CD8-positive, alpha-beta T cell (primary cell): ENCODE measurements at places on chromosomes 6 and 20.

DNA sequence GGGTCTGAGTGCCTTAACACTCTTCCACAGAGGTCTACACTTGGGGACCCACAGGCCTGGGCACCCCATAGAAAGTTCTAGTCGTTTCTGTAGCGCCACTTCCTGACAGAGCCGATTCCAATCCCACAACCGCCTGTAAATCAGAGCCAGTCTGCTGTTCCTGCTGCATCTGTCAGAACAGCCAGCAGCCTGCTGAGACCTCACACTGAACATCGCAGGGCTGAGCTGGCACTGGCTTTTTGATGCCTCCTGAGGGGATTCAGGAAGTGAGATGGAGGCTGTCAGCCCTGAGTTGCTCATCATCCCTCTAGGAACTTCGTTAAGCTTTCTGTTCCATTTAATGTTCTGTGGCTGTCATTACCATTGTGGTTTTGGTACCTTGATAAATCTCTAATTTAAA, 48.9 kb downstream of the DCBLD1 start:
- no peak for DNase-seq

- DNase-seq = peak; percentile 63
Measured at GRCh38 chr20:44736170-44737021, 9.3 kb upstream of the KCNK15 start.

- peak; percentile 37 for DNase-seq
Measured at GRCh38 chr20:30168025-30168799, 1089.3 kb upstream of the DEFB115 start.

- no peak for DNase-seq
Measured at GRCh38 chr20:22052025-22052650, 346.7 kb downstream of the PAX1 start.

DNA sequence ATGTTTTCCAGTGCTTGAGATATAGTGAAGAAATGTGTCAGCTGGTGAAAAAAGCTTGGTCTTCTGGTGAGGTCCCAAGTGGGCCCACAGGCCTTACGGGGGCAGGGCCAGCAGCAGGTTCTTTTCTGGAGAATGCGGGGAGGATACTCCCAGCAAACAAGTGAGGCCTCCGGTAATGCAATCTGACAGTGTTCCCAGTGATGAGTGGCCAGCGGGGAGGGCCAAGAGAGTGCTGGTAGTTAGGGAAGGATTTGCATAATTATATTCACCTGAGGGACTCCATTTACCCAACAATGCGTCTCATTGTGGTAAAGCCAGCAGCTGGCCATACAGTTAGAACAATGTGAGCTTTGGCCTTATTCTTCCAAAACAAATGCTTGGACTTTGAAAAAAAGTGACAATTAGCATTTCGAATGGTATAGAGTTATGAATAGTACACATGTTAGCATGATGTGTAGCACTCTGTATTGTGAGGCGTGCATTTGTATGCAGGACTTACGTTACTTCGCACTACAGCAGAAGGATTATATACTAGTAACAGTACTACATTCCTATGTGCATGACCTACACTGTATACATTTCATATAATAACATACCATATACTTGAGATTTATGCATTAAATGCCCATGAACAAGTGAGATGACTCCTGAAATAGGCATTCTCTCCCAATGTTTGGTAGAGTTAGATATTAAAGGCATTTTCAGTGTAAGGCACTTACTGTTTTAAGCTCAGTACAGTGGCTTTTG, 69.8 kb downstream of the MYB start:
- no peak for DNase-seq

DNA sequence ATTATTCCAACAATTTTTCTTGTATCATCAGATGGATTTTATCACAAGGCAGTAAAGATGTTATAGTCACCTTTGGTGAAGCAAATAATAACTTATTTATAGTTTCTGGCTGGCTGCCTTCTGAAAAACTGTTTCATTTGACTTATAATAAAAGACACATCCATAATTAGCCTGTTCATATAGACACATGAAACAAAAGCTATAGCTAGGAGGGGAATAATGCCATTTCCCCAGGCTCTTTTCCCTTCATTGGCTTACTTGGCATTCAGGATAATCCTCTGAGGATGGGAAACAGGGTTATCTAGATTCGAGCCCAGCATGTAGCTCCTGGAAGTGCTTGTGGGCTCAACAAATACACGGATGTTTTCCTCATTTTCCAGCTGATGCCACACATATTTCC, 17.5 kb downstream of the MMP24 start:
- no peak for DNase-seq

DNA sequence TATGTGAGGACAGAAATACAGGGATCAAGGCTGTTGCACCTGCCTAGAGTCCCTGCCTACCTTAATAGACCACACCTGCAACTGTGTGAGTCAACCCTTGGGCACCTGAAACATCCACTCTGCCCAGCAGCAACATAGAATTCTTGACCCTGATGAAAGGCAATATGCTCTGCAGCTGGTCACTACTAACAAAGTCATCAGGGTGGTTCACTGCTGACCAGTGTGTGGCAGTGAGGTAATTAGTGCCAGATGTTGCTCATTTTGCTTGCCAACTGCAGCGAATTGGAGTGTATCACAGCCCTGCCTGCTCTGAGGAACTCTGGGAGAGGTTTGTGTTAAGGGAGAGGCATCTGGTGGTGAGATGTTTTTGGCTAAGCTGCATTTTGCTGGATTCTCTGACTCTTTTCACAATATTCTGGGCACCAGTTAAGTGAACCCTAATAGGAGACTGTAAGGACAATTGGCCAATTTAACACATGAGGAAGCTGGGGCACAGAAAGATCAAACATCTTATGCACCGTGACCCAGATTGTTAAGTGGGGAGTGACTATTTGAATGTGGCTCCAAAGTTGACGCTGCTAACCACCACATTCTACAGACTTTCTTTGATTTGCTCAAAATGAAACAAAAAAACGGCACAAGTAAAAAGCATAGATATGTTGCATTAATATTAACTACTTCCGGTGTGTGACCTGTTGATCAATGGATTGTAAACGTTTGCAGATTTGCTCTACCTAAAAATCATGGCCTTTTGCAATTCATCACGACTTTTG, 61.9 kb upstream of the OPRM1 start:
- DNase-seq = no peak

- no peak for DNase-seq
Measured at GRCh38 chr6:107330168-107330567, 129.2 kb downstream of the PDSS2 start.

DNA sequence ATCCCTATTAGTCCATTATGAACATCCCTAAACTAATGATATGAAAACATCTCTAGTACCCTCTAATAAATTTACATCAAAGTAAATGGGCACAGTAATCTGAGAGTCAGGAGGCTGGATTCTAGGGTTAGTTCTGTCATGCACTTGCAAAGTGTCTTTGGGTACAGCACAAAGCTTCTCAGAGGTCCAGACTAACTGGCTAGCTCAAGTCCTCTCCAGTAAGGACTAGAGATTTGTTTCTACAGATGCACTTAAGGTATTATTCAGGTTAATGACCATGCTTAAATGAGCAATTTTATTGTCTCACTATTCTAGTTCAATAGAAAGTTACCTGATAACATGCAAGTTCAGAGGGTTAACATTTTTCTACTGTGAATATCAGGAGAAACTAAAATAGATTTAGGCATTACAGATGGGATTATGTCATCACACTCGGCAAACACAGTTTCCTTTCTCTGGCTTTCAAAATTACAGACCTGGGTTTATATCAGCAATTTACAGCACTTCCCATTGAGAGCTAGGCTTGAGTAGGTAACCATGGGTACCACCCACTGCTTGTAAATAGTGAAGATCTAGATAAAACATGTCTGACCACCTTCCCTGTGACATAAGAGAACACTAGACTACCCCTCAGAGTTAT, 402.9 kb upstream of the RUNX2 start:
- DNase-seq = no peak

- no peak for DNase-seq
Measured at GRCh38 chr6:26129656-26130055, 42.4 kb downstream of the HFE start.

DNA sequence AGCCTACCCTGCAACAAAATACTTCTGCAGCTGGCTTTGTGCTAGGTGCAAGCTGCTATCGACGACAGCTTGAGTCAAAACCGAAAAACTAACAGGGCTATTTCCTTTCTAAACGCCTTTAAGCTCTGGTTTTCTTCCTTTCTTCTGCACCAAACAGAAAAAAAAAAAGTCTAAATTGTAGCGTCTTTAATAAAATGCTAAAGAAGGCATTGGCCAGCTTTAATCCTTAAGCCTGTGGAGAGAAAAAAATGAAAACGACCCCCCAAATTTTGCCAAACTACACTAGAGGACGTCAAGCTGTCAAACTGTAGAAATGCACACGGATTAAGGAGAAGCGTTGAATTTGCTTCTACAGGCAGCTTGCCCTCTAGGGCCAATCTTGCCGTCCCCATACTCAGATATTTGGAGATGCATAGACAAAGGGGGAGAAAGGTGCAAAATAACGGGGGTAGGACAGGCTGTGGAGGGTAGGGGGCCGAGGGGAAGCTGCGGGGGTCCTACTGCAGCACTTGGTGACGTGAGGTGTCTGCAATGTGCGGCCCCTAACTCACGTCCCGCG, 1.4 kb upstream of the NRN1 start:
- DNase-seq = no peak

GRCh38 chr6:111631018-111631417, 25.3 kb upstream of the TRAF3IP2 start:
- no peak for DNase-seq

- no peak for DNase-seq
Measured at GRCh38 chr20:50445354-50446151, 64.6 kb upstream of the PTPN1 start.

DNA sequence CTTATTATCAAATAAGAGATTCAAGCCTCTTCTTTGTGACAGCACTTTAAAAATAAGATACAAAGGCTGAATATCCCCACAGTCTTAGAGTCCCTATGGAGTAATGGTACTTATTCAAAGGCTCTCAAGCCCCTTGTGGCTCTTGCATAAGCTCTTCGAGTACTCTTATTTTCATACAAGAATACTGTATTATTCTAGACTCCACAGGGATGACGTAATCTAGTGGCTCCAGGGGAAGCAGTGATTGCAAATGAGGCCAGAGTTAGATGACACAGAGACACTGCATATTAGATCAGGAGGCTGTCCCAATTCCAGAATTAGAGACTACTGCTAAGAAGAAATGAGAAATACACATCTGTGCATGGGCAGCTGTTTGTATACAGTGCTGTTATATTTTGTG, 1195.9 kb upstream of the MAP3K7 start:
- DNase-seq = no peak

GRCh38 chr6:75723382-75723781, 25.7 kb upstream of the MYO6 start:
- no peak for DNase-seq

DNA sequence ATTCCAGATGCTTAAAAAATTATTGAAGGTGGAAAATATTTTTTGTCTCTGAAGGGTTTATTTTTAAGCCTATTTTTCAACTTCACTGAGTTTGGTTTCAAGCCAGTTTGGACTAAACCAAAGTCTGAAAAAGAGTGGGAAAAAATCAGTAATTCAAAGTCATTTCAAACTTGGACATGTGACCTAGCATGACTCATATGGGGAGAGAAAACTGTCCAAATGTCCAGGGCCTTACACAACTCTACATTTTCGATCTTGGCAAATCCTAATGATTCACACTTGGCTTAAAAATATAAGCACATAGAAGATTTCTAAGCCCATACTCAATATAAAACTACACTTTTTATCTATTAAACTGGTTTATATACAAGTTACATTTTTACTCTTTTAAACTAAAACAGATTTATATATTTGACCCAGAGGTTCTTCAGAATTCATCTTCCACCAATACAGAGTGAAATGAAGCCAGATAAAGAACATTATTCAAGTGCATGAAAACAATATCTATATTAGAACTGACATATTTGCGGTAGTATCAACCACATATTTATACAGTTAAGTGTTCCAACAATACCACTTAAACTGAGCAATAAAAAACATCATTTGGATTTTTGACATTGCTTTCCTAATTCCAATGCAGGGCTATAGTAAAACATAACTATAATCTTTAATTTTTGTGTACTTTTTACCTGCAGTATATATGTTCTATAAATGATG, 110.3 kb upstream of the TCF21 start:
- DNase-seq = no peak

GRCh38 chr6:109076377-109076776, 18.3 kb downstream of the SESN1 start:
- no peak for DNase-seq
